ENCODE measurements at places on chromosomes 11 and 22. TPM values are rescaled to one million over a fixed set of nuclear protein-coding genes. Genes with fewer than 3 reads are reported as not detected.

OR5D13 gene
- total RNA-seq = not detected

OR52A1 gene
- total RNA-seq = not detected

OR2AG2 gene
- total RNA-seq = not detected

APOBEC3B gene
- 30.2 TPM for total RNA-seq

OR4C16 gene
- not detected for total RNA-seq

IGLL1 gene
- not detected for total RNA-seq

MMP10 gene
- total RNA-seq = 1.5 TPM

AIFM3 gene
- 4.8 TPM for total RNA-seq

ZNF215 gene
- 1.1 TPM for total RNA-seq

GRAP2 gene
- total RNA-seq = not detected

SWAP70 gene
- 29.5 TPM for total RNA-seq

APOA5 gene
- total RNA-seq = not detected

HBG2 gene
- total RNA-seq = not detected

All from A549 treated with RU486 at 1 μM for 4 hours (cell line).